Stromal cell of bone marrow (primary cell): ENCODE measurements at places on chromosomes 7 and 10.

- DNase-seq = no peak
Measured at GRCh38 chr10:101120520-101120883, 10.6 kb upstream of the TLX1 start.

DNA sequence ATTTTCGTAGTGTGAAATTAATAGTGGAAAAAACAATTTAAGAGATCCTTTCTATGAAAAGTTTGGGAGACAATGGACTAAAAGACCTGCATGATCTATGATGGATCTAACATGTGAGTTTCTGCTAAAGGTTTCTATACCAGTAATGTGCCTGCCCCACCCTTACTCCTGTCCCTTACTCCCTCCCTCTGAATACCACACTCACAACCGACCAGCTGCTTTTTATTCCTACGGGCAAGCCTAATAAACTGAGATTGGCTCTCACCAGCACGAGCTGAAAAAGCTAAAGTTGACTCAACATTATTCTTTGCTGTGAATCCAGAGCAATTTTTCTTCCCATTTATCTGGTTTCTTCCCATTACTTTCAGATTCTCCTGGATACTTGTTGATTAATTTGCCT lies 17.8 kb upstream of the REEP3 start:
- no peak for DNase-seq

DNA sequence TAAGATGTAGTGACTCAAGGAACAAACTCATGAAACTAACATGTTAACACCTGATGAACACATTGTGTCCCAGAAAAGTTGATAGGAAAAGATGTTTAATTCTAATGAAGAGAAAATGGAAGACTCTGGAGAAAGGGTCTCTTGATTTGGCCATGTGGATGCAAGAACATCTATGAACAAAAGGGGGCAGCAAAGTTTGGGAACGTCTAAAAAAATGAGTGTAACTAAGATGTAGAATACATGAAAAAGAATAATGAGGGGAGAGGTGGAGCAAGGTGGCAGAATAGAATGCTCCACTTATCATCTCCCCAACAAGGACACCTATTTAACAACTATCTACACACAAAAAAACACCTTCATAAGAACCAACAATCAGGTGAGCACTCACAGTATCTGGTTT lies 805.1 kb downstream of the TNS3 start:
- no peak for DNase-seq

- no peak for DNase-seq
Measured at GRCh38 chr10:24952143-24952706, at the start of gene PRTFDC1. Gene PRTFDC1 (minus strand): TSS chr10:24952606. CDS start chr10:24952575, 31 bp downstream.

GRCh38 chr7:4042402-4043045 lies 639.6 kb upstream of the FOXK1 start:
- no peak for DNase-seq
